Activated CD8-positive, alpha-beta memory T cell treated with anti-CD3 and anti-CD28 coated beads, Interleukin-2, amount 50 U/mL, for 4 hours (primary cell): ENCODE measurements at places on chromosomes 1 and 21.

GRCh38 chr1:243748227-243748626 is 101.8 kb downstream of the AKT3 start:
- no peak for DNase-seq

- no peak for DNase-seq
These were observed 20.2 kb upstream of the ERO1B start for GRCh38 chr1:236301958-236302335.

GRCh38 chr21:45592208-45592619 is 50.0 kb upstream of the SLC19A1 start:
- peak; percentile 71 for DNase-seq

DNA sequence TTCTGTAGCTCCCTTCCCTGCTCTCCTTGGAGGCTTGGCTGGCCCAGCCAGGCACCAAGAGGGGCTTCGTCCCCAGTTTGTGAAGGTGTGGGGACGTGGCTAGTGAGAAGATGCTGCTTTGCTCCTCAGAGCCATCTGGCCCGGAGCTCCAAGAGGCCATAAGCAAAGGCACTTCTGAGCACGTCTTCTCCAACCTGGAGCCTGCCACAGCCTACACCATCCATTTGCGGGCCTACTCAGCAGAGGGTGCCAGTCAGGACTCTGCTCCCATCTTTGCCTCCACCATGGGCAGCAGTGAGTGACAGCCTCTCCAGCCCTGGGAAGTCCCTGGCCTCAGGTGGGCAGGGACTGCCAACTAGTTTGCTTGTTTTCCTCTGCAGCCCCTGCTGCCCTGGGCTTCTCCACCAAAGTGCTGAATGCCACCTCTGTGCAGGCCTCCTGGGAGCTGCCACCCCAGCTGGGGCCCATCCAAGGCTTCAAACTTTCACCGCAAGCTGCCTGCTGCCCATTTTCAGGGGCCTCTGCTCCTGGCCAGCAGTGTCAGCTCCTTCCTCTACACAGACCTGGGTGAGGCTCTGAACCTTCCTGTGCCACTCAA is 25.9 kb downstream of the SLC27A3 start:
- no peak for DNase-seq

GRCh38 chr1:42931108-42931539 is 27.5 kb downstream of the SLC2A1 start:
- peak; percentile 46 for DNase-seq

GRCh38 chr1:94456736-94457135 is 38.5 kb downstream of the ABCD3 start:
- no peak for DNase-seq

DNA sequence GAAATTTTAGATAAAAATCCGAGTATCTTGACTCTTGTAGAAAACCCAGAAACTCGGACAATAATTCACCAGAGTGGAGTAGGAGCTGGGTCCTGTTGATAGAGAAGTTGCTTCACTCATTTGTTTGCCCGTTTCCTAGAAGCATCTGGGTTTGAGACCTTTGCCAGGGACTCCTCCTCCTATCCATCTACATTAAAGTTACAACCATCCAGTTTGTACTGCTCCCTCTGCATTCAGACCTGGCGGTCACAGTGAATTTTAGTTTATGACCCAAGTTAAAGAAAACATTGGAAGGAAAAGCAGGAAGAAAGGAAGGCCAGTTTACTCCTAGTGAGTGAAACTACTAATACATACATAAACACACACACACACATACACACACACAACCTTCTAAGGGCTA is 64.6 kb downstream of the CLDN17 start:
- DNase-seq, result no peak

- no peak for DNase-seq
These were observed 4.4 kb upstream of the DVL1 start for GRCh38 chr1:1353389-1354151.

DNA sequence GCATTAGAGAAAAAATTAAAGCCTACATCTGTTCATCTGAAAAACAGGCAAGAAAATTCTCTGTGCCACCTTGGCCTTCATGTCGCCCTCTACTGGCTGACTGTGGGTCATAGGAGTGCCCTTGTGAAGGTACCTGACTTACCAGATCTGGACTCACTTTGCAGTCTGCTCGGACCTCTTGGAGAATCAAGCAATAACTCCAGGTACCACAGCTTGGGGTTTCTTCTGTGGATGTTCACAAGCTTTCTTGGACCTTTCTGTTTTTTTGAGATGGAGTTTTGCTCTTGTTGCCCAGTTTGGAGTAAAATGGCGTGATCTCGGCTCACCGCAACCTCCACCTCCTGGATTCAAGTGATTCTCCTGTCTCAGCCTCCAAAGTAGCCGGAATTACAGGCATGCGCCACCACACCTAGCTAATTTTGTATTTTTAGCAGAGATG is 2.4 kb upstream of the PRAMEF18 start:
- peak; percentile 25 for DNase-seq

- DNase-seq, result peak; percentile 49
These were observed 5.0 kb downstream of the PRELP start for GRCh38 chr1:203480525-203481084.

DNA sequence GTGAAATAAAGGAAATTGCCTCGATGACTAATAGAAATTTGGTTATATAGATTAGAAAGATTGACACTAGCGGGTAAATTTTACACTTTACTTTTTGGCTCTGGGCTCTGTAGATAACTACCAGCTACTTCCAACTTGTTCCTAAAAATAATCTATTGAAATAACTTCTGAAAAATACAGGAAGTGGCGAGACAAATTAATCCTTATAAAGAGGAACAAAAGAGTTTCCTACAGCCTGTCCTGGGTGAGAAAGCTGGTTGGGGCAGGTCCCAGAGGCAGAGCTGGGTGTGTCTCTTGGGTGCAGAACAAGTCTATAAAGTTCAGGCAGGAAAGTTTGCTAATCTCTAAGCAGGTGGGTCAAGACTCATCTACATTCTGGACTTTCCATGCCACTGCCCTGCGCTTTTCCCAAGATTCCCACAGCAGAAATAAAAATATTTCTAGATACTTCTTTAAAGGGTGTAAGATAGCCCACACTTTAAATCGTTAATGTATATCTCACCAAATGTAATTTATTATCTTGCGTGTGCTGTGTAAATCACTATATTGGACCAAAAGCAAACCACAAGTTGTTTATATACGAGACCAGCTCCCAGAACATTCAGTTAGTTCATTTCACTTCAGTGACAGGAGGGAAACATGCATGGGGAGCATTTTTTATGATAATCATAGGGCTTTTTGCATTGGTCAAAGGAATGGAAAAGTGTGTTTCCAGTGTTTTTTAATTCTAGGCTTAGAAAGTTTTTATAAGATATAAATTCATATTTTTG is 70.1 kb upstream of the NRIP1 start:
- DNase-seq, result no peak

DNA sequence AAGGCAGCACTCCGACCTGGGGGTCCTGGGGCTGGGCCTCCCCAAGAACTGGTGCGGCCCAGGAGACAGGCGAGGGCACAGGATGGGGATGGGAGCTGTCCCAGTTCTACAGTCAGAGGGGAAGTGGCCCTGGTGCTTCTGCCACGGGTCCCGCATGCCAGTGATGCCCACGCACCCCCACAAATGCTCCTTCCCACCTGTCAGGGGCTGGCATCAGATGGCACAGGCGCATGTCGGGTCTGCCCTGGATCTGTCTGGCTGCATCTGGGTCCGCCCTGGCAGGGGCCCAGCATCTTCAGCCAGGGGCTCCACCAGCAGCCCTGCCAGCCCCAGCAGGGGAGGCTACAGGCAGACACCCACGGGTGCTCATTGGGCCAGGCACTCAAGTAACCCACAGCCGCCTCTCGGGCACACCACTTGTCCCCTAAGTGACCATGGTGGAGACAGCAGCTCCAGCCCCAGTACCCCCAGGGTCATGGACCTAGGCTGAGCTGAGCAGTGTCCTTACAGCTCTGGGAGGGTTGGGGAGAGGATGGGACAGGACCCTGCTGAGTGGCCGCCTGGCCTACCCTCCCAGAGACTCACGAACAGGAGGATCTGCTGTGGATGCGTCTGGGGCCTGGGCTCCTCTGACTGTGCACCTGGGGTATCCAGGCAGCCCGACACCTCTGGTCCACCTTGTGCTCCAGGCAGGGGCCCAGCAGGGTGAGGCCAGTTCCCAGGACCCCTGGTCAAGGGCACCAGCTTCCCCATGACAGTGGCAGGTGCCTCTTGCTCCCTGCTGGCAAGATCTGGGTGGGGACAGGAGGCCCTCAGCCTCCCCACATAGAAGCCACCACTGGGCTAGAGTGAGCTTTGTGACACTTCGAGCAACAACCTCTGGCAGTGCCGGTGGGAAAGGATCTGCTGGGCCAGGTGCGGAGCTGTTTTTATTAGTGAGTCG is 5.4 kb downstream of the SMIM1 start:
- no peak for DNase-seq

DNA sequence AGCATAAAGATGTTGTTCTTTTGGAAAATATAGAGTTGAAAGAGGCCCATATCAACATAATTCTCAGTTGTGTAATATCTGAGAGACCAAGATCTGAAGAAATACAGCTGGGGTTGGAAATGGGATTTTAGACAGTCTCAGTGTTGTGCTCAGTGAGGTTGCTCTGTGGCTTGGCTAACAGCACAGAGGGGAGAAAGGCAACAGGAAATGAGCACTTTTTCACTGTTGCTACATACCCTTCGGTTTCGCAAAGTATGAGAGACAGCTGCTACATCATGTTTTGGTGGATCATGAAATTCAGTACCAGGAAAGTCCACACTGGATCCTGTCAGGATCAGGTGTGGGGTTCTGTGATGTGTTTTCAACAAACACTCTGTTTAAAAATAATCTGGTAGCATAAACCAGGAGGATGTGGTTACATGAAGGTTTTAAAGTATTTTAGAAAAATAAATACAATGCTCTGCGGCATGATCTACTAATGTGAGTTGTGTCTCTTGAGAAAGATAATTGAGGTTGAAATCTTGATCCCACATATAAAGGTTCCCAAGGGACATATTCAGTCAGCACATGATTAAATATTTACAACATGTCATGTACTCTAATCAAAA is 7.0 kb upstream of the GPR88 start:
- no peak for DNase-seq

- DNase-seq, result no peak
These were observed 678.0 kb upstream of the USP24 start for GRCh38 chr1:55893155-55893554.

DNA sequence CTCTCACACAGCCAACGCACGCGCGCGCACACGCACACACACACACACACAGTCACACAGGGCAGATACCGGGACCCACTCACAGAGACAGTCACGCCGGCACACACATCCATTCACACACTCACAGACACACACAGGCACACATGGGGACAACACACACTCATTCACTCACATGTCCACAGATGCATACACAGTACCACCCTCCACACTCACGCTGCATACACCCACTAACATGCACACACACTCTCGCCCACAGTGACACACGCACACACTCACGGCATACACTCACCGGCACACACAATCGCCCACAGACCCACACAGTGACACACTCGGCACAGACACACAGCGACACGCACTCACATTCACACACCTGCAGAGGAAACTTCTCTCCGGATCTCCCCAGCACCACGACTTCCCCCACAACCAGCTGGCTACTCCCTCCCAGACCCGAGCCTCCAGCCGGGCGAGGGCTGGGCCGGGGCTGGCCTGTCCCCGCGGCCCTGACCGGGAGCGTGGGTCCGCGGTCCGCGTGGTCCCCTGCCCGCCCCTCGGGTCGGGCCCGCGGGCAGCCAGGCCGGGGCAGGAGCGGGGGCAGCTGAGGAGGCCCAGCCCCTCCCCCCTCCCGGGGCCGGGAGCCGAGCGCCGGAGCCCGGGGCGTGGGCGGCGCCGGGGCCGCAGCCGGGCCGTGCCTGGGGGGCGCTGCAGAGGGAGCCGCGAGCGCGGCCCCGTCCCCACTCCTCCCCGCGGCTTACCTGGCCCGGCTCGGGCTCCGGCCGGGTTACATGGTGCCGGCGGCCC is 552 bp downstream of the DLGAP3 start:
- DNase-seq, result no peak

DNA sequence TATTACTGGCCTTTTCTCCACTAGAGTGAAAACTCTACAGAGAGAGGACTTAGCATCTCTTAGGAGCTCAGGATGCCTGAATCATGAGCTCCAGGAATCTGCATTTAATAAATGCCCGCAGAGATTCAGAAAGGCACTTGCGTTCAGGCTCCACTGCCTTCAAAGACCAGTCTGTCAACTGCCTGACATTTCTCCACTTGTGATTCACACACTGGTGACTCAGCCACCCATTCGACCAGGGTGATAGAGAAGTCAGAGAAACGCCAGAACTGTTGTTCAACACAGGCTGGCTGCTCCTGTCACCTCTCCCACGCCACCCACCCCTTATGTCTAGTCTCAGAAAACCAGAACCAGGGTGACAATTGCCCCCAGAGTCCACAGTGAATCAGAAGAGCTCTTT is 26.9 kb upstream of the LBR start:
- peak; percentile 78 for DNase-seq

DNA sequence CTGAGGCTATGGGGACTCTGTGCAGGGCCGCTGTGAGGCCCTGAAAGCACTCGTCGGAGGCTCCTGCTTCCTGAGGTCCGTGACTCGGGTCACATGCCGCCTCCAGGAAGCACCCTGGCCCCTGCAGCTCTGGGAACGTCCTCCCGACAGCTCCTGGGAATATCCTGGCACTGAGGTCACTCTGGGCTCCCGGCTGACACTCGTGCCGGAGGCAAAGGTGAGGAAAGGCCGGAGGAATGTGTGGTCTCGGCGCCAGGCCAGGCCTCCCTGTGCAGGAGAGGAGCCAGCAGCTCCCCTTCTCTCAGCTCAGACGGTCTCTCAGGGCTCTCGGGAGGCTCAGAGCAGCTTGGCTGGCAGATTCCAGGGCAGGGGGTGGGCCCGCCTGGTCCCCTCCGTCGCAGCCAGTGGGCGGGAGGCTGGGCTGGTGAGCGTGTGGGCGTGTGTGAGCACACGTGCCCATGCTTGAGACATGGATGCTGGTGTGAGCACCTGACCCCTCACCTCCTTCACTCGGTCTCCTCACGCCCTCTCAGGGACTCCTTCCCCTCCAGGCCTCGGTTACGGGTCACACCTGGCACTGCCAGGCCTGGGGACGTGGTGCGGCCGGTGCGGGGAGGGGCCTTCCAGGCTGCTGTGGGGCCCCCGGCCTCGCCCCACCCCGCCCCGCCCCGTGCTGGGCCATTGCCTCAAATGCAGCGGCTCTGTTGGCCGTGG is 5.5 kb upstream of the RNF223 start:
- peak; percentile 55 for DNase-seq

- DNase-seq, result no peak
These were observed 23.3 kb downstream of the CYP2J2 start for GRCh38 chr1:59903141-59903754.

GRCh38 chr1:121445679-121446078 is 260.9 kb downstream of the SRGAP2C start:
- no peak for DNase-seq
